Stimulated activated CD8-positive, alpha-beta memory T cell treated with anti-CD3 and anti-CD28 coated beads, Interleukin-4, amount 100 ng/mL, for 4 hours (primary cell): ENCODE measurements at places on chromosomes 2 and 18.
A peak's percentile ranks its signal among the peaks of the same experiment; 100 is the strongest.

GRCh38 chr2:156088587-156088986 lies 243.9 kb downstream of the NR4A2 start:
- DNase-seq, result no peak

- DNase-seq, result peak; percentile 67
Measured at GRCh38 chr2:3223080-3223923, 154.3 kb downstream of the EIPR1 start.

- DNase-seq, result no peak
Measured at GRCh38 chr2:232515639-232516038, 4.5 kb upstream of the PRSS56 start.

DNA sequence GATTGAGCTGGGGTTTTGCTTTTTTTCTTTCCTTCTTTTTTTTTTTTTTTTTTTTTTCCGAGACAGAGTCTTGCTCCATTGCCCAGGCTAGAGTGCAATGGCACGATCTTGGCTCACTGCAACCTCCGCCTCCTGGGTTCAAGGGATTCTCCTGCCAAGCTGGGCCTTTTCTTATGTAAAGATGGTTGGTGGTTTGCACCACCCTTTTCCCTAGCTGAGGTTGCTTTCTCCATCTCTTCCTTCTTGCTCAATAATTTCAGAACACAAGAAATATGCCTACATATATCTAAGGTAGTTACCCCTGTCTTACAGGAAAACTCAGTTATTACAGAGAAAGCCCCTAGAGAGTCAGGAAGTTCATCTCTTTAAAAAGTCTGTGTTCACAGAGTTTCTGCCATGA lies 7.0 kb downstream of the TTC39C start:
- DNase-seq, result no peak

- DNase-seq, result no peak
Measured at GRCh38 chr2:134080386-134081089, 173.3 kb upstream of the MGAT5 start.
